ENCODE measurements at places on chromosomes 2 and 18. TPM values are rescaled to one million over a fixed set of nuclear protein-coding genes. Genes with fewer than 3 reads are reported as not detected.

MCEE gene
- total RNA-seq: 6.8 TPM

RSAD2 gene
- 6.8 TPM for total RNA-seq

KYNU gene
- total RNA-seq: 35.9 TPM

M1AP gene
- total RNA-seq: 0.31 TPM

Data from mononuclear cell (primary cell).